AG04450 (cell line): ENCODE measurements at places on chromosomes 7 and 10.

- DNase-seq, result no peak
Measured at GRCh38 chr10:102918817-102919245, 737 bp downstream of the CNNM2 start.

DNA sequence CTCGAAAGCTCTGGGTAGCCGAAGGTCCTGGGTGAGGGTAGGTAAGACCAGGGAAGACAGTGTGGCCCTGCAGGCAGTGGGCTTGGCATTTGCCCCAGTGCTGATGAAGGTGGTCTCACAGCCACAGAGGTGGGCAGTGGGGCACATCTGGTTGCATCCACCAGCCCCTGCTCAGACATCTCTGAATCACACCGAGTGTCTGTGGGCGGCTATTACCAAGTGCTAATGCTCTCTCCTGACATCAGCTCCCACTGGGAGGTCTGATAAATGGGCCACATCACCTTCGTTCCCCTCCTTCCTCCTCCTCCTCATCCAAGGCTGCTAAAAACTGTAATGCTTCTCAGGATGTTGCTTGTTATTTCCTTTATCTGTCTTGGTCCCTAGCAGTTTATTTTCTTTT is 330.9 kb upstream of the COBL start:
- no peak for DNase-seq

DNA sequence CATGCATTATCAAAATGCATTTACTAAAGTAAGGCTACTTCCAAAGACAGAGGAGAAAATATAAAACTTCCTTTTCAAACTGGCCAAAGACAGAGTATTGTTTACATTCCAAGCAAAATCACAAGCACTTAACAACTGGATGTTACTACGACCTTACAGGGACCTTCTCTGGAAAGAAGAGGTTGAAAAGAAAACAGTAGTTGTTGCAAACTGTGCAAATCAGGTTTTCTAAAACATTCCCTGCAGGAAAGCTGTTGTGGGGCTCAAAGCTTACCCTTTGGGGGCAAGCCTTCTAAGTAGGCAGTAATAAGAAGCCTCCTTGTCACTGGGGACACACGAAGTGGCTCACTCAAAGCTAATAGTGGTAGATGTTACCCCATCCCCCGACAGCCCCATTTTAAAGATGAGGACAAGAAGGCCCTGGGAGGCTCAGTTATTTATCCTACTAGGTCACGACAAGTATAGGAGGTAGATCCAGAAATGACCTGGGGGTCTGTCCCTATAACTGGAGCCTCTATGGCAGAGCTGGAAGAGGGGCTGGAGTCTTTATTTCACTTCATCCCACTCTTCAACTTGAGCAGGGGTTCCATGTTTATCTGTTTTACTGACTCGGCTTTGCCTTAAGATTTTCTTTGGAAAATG is 46.6 kb downstream of the ATXN7L1 start:
- no peak for DNase-seq

DNA sequence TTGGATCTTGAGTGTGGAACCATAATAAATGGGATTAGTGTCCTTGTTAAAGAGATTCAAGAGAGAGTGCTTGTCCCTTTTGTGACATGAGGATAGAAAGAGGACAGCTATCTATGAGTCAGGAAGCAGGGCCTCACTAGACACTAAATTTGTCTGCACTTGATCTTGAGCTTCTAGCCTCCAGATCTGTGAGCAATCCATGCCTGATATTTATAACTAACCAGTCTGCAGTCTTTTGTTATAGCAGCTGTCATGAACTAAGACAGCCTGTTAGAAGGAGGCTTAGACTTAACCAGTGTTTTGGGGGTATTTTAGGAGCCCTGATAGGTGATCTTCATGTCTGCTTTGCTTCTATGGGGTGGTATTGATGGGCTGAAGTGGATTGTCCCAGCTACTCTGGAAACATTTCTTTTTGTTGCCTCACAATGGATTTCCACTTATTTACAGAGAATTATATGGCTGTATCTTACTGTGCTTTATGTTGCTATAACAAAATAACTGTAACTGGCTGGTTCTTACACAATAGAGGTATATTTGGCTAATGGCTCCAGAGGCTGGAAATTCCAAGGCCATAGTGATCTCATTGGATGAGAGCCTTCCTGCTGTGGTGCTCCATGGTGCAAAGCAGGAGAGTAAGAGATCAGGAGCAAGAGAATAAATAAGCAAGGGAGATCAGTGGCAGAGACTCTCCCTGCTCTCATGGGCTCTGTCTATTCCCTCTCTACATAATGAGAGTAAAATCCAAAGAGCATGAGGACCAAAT is 23.4 kb upstream of the AKR1C3 start:
- no peak for DNase-seq

- no peak for DNase-seq
Measured at GRCh38 chr7:101108961-101109360, 17.9 kb upstream of the SERPINE1 start.

DNA sequence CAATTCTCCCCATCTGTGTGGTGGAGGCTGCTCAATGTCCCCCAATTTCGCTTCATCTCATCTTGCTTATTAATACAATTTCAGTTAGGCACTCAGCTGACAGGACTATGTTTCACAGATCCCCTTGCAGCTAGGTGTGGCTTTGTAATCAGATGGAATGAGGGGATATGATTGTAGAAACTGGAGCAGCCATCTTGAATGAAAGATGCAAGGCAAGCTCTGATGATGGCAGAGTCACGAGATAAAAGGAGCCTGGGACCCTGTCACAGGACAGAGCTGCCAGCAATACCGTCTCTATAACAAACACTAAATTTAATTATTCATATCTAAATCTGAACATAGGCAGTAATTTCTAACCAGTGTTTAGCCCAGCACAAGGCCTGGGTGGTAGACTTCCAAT is 991 bp upstream of the DLD start:
- DNase-seq, result no peak

DNA sequence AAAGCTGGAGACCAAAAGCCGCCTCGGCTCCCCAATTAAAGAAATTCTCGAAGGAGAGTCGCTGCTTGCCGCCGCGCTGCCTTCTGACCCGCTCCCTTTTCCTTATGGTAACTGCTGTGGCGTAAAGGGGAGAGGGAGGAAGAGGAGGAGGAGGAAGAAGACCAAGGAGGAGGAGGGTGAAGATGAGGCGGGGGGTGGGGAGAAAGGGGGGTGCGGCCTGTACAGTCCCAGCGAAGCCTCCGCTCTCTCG is 388 bp downstream of the CNOT4 start:
- DNase-seq, result no peak

DNA sequence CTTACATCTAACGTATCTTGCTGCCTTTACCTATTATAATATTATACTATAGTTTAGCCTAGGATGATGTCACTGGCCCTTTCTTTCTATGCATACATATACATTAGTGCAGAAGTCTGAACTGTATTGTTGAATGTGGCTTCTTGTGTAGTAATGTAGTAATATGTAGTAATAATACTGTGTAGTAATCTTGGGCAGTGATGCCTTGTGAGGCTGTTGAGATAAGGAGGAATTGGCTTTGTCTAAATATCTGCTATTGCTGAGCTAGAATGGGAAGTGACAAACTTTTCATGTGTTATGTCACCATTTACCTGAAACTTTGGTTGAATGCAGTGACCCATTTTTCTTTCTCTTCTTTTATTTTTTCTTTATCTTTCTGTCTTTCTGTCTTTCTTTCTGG is 11.0 kb downstream of the GLCCI1 start:
- no peak for DNase-seq

DNA sequence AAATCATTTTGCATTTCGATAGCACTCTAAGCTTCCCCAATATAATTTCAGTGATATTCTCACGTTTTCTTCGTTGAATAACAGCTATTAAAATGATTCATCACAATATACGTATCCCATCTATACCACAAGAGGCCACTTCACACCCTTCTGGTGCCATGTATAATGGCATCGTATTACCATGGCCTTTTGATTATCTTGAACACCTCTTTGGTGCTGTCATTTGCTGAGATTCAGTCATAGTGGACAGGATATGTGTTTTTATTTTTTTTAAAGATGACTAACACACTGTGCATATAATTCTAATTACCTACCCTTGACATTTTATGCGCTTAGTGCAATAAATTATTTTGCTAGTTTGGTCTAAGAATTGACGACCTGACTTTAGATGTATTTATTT is 6.7 kb upstream of the INSYN2A start:
- DNase-seq, result no peak

GRCh38 chr10:49279015-49279880 is 19.7 kb upstream of the C10orf71 start:
- DNase-seq, result no peak

GRCh38 chr10:113004069-113004618 is 54.1 kb downstream of the TCF7L2 start:
- no peak for DNase-seq

DNA sequence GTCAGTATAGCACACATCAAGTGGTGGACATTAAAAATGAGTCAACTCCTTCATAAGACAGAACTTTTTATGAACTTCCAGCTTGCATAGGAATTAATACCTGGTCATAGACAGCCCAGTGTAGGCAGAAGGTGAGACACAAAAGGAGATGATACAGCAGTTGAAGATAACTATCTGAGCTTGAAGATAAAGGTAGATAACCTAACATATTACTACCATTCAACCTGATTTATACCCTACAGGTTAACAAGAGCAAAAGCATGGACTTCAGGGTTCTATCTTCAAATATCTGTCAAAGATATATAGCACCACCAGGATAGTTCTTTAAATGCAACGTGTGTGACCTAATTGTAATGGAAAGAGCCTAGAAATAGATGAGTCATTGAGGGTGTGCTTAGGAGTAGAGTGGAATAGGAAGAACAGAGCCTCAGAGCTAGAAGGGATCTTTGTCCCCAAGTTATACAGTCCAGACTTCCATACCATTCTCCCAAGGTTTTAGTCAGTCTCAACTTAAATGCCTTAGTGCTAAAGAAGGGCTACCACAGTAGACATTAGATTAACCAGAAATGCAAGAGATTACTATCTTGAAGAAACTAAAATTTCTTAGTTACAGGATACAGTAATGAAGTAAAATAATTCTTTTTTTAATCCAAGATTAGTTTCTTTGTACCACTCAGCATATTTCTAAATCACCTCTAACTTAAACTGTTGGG is 9.2 kb downstream of the ZNF800 start:
- no peak for DNase-seq

DNA sequence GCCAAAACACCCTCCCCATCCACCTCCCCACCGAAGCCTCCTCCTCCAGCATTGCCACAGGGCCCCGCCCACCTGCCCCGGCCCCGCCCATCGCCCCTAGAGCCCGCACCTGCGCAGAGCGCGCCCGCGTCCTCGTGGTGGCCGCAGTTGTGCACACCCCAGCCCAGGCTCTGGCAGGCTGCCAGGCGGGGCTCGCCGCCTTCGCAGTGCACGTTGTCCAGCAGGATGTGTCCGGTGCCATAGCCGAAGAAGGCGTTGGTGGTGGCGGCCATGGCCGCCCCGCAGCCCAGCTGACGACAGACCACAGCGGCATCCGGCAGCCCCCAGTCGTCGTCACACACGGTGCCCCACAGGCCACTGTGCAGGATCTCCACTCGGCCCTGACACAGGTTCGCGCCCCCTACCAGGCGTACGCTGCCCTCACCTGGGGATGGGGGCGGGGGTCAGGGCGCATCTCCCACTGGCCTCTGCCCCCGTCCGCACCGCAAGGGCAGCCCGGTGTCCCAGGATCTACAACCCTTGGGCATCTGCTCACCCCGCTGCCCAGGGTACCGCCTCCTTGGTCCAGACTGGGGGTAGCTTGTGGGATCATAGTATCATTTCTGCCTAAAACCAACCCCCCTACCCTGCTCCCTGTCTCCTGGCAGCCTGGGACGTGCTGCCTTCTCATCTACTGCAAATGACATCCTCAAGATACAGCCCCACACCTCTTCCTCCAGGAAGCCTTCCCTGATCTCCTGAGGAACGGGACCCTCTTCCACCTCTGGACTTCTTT is 11.9 kb downstream of the SSC4D start:
- DNase-seq, result no peak

DNA sequence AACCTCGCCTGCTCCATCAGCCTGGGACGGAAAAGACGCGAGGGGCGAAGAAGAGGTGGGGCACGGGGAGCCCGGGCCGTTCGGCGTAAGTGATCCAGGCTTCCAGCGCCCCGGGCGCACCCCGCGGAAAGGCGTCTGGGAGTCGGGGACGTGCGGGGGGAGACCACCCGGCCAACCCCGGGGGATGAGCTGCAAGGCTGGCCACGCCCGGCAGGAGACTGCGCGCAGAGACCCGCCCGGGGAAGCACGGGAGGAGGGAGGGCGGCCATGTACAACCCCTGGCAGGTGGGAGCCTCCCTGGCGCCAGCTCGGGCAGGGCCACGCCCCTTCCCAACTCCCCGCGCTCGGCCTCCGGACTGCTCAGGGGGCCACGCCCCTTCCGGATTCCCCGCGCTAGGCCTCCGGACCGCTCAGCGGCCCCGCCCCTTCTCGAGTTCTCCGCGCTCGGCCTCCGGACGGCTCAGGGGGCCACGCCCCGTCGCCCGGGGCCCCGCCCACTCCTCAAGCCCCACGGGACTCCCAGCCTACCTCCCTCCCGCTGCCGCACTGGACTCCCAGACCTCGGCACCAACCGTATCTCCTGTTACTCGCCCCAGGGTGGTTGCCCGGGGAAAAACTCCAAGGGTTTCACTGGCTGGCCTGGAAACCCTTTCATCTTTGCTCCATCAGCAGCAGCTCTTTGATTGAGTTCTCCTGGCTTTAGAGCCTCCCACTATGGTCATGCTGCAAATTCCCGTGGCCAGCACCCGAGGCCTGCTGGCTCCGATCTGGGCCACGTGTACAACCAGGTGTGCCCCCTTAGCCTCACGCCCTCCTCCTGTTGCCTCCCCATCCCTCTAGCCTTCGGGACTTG is 284.4 kb downstream of the ZEB1 start:
- DNase-seq, result peak; percentile 62

DNA sequence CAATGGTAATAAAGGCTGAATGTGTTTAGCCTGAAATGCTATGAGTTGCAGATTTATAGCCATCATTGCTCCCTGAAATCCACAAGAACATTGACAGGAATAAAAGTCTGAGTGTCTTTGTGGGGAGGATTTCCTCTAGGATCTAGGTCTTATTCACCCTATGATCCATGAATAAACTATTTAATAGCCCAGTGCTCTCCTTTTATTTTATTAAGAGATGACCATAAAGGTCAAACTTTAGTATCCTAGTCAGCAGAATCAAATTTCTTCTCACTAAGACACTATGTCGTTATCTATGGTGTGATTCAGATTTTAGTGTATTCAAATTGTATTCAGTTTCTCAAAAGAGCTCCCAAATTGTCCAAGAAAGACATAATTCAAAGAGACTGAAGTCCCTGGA is 67.8 kb upstream of the AKR1E2 start:
- no peak for DNase-seq

DNA sequence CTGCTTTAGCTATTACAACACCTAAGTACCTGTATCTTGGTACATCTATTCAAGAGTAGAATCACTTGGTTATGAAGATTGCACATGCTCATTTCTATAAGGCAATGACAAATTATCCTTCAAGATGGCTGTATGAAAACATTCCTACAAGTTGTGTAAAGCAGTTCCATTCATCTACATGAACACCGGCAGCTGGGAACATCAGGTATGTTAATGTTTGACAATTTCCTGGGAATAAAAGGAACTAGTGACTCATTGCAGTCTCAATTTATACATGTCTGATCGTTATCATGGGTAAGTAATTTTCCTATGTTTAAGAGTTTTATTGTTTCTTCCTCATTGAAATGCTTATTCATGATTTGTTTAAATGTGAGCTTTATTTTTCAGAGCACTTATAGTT is 203.2 kb upstream of the SEMA3E start:
- no peak for DNase-seq

GRCh38 chr10:103795634-103796270 is 59.6 kb downstream of the SH3PXD2A start:
- DNase-seq, result no peak

GRCh38 chr10:67977251-67977650 is 92.8 kb downstream of the SIRT1 start:
- no peak for DNase-seq
